Stimulated activated naive CD4-positive, alpha-beta T cell treated with Interleukin-2 at 50 U/mL for 16 hours (primary cell): ENCODE measurements at places on chromosomes 7 and 10.

DNA sequence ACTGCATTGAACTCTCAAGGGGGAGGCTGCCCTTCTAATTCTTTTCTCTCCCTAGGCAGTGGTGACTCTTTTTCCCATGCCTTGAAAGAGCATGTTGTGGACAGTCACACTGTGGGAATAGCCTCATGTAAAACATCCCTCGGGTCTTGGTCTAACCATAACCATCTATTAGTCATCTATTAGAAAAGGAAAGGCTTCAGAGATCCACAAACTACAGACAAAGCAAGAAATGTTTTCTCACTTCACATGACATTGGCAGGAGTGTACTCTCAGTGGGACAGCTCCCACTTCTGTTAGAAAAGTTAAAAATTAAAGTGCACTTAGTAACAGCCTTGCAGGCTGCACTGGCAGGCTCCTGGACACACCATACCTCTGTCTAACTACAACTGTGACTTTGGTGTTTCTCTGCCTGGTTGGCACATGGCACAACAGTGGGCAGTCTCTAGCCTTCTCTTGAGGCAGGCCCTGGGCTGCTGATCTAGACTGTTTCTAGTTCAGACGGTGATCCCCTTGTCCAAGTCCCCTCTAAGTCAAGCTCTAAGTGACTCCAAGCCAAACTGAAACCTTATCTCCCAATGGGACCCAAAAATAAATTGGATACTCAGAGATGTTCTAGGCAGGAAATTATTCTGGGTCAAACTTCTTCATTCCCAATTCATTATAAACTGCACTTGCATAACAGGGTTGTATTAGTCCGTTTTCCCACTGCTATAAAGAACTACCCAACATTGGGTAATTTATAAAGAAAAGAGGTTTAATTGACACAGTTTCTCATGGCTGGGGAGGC, 57.9 kb upstream of the ITGB1 start:
- no peak for DNase-seq

DNA sequence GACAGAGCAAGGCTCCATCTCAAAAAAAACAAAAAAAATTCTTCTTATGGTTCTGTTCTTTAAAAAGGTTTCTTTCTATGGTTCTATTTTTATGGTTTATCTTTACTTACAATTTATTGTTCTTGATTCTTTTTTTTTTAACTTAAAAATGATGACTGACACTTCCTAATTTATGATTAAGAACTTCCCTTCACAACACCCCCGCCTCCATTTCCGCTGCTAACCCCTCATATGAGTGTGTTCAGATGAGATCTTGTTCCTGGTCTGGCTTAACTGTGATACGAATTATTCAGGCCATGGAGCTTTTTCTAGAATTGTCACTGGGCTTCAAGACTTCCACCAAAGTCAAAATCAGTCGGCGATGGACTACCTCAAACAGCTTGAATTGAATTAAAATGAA, 33.9 kb downstream of the PTER start:
- peak; percentile 11 for DNase-seq

- DNase-seq = no peak
These were observed 129.3 kb downstream of the WNT2 start for GRCh38 chr7:117193564-117193963.

GRCh38 chr7:120996333-120996987, 7.9 kb downstream of the CPED1 start:
- DNase-seq = no peak

DNA sequence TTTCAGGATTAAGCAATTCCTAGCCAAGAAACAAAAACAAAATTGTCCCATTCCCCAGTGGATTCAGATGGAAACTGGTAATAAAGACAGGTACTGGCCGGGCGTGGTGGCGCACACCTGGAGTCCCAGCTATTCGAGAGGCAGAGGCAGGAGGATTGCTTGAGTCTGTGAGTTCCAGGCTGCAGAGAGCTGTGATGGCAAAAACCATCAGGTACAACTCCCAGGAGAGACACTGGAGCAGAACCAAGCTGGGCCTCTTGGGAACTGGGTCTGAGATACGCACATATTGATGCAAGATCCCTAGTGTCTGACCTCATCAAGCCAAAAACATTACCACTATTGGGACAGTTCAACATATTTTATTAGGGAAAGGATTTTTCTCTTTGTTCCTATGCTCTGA, 84.0 kb upstream of the ANLN start:
- no peak for DNase-seq

DNA sequence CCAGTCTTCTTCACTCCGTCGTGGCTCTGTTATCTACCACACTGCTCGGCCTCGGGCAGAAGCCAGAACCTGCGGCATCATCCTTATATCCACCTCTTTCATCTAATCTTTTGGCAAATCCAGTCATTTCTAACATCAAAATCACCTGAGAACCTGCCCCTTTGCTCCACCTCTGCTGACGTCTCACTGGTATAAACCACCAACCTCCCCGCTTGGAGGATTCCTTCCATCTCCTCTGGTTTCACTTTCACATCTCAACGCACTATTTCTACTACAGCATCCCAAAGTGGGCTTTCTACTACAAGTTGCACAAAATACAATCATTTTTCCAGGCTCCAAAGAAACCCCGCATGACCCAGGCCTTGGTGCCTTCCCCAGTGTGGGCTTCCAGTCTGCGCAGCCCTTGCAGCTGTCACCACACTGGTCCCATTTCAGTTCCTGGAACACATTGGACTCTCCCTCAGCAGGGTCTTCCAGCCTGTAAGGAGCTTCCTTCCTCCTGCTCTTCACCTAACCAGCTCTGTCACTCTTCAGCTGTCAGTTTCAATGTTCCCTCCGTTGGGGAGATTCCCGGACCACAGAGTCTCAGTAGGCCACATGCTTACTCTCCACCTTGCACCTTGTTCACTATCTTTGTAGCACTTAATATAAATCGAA, 85.0 kb downstream of the PRKCQ start:
- DNase-seq = peak; percentile 27

DNA sequence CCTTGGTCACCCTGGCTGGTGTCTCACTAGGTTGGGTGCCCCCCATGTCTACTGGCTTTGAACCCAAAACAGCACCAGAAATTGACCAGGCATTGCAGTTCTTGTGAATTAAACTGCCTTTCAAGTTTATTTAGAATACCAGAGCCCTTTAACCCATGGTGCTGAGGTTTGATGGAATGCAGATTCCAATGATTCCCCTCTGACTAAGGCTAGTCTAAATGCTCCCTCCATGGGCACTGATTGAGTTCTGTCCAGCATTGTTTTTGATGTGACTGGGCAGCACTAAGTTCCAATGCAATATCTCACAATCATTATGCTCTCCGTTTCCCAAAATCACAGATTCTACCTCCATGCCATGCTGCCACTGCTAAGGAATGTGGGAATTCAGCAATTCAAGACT, 1047.4 kb upstream of the LRRN3 start:
- no peak for DNase-seq

DNA sequence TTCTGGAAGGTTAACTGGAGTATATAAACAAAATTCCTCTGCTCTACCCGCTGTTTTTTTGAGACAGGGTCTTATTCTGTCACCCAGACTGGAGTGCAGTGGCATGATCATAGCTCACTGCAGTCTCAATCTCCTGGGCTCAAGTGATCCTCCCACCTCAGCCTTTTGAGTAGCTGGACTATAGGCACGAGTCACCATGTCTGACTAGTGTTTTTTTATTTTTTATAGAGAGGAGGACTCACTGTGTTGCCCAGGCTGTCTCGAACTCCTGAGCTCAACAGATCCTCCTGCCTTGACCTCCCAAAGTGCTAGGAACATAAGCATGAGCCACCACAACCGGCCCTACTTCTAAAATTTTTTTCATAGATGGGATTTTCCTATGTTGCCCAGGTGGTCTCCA, 2.2 kb downstream of the RAB18 start:
- no peak for DNase-seq

- DNase-seq = no peak
These were observed 73.0 kb upstream of the PPP1R9A start for GRCh38 chr7:94834359-94834758.

GRCh38 chr10:114492351-114493037, 88.2 kb upstream of the AFAP1L2 start:
- no peak for DNase-seq

DNA sequence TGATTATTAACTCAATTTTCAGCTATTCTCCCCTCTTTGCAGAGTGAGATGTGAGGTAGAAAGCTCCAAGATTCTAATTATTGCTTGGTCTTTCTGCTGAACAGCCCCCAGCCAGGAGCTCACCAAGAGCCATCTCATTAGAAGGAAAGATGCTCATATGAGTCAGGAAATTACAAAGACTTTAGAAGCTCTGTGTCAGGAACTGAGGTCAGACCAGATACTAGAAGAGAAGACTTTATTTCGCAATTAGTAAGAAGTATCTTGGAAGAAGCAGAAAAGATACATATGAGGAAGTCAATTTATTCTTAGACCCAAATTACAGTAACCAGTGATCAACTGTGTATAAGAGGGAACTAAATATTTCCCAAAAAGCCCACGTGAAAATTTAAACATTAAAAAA, 626.9 kb downstream of the ZWINT start:
- DNase-seq = no peak

- no peak for DNase-seq
These were observed 606.2 kb downstream of the LRMDA start for GRCh38 chr10:76037531-76038155.

- DNase-seq = no peak
These were observed 425.7 kb upstream of the NFE2L3 start for GRCh38 chr7:25726170-25726780.
